ENCODE measurements at places on chromosomes 13 and 19. TPM values are rescaled to one million over a fixed set of nuclear protein-coding genes. Genes with fewer than 3 reads are reported as not detected.

CEACAM16 gene
- total RNA-seq, result not detected

PSG3 gene
- not detected for total RNA-seq

FFAR2 gene
- not detected for total RNA-seq

ELANE gene
- 0.49 TPM for total RNA-seq

NKPD1 gene
- 0.39 TPM for total RNA-seq

TNFSF9 gene
- total RNA-seq, result not detected

Measured in gastroesophageal sphincter (tissue), 4 donors.